ENCODE measurements at places on chromosomes 4 and X. TPM values are rescaled to one million over a fixed set of nuclear protein-coding genes. Genes with fewer than 3 reads are reported as not detected.

DNA sequence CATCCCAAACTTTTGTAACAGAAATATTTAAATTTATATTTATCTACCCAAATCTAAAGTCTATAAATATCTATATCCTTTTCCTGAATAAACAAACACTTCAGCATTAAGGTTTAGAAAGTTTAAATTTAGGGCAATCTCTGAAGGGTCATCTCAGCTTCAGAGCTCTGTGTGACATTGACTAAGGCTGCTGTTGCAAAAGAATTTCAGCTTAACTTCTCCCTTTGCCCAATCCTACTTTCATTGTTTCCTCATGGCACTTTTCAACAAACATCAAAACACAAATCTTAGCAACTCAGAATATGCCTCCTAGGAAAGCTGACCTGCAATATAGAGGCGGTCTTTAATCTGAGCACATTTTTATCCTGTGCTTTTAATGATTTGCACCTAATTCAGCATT is 79.7 kb upstream of the BANK1 start:
- no peak for DNase-seq

The SLITRK4 gene
- 2.0 TPM for total RNA-seq

- DNase-seq = no peak
These were observed 91.3 kb downstream of the PTPN13 start for GRCh38 chr4:86685401-86685800.

The TLR2 gene
- total RNA-seq = 47.8 TPM

The CCKAR gene
- total RNA-seq = not detected

DNA sequence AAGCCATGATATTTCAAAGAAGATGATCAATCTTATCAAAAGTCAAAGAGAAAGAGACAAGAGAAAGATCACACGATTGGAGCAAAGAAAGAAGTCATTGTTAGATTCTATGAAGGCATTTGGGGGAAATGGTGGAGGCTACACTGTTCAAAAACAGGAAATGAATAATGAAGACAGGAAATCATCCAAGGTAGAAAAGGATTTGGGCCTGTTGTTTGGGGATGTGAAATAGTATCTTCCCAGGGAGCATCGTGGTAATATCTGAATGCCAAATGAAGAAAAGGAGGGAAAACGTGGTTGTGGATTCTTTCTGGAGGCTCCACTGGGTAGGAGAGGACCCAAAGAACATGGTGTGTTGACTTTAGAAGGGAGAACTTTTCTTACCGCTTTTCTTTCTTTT is 482.4 kb downstream of the NLGN4X start:
- no peak for DNase-seq

DNA sequence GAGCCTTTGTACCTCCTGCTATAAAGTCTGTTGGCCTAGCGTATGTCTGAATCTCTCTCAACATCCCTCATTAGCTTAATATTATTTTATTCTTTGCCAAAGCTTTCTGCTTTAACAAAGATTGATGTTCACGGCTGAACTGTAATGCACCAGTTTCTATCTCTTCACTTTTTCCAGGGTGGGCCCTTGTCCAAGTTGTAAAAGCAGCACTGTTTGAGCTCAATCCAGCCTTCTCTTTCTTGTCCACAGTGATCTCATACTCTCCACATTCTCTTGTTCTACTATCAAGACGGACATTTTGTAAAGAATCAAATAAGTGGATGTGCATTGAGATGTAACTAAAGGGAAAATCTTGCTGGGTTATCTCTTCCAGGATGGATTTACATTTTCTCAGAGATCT is 34.4 kb upstream of the RTL3 start:
- peak; percentile 16 for DNase-seq

DNA sequence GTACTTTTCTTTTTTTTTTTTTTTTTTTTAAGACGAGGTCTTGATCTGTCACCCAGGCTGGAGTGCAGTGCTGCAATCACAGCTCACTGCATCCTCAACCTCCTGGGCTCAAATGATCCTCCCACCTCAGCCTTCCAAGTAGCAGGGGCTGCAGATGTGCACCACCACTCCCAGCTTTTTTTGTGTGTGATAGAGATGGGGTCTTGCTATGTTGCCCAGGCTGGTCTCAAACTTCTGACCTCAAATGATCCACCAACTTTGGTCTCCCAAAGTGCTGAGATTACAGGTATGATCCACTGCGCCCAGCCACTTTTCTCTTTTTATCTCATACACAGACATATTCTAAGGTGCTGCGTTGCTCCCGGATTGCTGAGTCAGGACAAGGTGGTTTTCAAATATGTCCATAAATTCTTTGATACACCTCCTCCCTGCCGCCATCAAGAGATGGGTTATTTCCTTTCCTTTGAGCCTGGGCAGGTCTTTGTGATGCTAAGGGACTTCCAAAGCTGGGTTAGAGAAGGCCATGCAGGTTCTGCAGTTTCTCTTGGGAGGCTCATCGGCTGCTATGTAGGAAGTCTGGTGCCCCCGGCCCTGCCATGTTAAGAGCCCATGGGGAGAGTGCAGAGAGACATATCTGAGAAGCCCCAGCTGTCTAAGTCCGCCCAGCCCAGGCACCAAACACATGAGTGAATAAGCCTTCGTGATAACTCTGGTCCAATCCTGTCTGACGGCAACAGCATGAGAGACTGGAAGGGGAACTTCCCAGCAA is 8.4 kb upstream of the PLA2G12A start:
- no peak for DNase-seq

The SULT1B1 gene
- 0.95 TPM for total RNA-seq

The MAGEC2 gene
- not detected for total RNA-seq

DNA sequence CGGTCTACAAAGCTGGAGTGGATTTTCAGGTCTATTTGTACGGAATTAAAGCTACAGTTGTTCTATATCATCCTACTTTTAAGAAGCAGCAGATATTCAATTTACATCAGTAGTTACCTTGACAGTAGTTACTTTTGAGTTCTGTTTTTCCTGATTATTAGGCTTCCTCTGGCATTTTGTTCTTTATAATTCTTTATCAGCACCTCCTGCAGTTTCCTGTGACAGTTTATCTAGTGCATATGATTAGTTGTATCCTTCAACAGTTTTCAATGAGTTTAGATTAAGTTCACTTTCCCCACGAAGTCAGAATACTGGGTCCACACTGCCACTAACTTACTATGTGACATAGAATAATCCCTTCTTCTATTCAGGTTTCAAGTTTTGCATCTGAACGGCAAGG is 71.7 kb downstream of the IDS start:
- no peak for DNase-seq

The LRRC66 gene
- 0.56 TPM for total RNA-seq

The OPN1MW2 gene
- not detected for total RNA-seq

The GPR101 gene
- total RNA-seq = not detected

Measured in heart left ventricle (tissue), 16 donors.